ENCODE measurements at places on chromosomes 3 and 15.

DNA sequence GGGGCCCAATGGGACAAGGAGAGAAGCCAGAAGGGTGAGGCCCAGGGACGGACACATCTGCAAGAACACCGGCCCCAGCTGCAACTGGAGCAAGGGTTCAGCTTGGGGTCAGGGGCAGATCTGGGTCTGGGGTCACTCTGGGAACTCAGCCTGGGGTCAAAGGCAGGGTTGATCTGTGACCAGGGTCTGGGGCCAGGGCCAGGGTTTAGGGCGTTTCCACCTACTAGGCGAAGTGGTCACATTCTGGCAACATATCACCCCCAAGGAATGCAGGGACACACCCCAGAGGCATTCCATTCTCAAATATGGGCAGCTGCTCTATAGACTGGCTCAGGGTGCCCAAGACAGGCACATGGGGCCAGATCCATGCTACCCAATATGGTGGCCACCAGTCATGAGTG lies 9.0 kb downstream of the UROC1 start:
- DNase-seq = no peak

- DNase-seq = no peak
Observed at GRCh38 chr15:87689716-87690115, 566.8 kb downstream of the NTRK3 start.

DNA sequence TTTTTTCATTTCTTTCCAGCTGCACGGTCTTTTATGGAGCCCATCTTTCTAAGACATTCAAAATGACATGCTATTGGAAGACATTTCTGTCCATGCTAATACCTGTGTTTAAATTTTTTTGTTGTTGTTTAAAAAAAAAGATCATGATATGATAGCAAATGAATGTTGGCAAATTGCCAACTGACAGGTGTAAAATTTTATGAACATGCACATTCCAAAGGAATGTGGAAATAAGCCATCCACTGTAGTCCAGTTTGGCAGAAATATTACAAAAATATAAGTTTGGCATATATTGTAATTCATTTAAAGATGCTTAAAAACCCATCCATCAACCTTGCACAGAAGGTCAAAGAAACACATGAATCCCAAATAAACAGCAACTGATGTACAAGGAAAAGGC lies 75.6 kb upstream of the WNT5A start:
- DNase-seq = no peak

GRCh38 chr3:33071946-33072345 lies 25.0 kb downstream of the GLB1 start:
- no peak for DNase-seq

GRCh38 chr3:123688241-123688747 lies 103.4 kb upstream of the HACD2 start:
- no peak for DNase-seq

DNA sequence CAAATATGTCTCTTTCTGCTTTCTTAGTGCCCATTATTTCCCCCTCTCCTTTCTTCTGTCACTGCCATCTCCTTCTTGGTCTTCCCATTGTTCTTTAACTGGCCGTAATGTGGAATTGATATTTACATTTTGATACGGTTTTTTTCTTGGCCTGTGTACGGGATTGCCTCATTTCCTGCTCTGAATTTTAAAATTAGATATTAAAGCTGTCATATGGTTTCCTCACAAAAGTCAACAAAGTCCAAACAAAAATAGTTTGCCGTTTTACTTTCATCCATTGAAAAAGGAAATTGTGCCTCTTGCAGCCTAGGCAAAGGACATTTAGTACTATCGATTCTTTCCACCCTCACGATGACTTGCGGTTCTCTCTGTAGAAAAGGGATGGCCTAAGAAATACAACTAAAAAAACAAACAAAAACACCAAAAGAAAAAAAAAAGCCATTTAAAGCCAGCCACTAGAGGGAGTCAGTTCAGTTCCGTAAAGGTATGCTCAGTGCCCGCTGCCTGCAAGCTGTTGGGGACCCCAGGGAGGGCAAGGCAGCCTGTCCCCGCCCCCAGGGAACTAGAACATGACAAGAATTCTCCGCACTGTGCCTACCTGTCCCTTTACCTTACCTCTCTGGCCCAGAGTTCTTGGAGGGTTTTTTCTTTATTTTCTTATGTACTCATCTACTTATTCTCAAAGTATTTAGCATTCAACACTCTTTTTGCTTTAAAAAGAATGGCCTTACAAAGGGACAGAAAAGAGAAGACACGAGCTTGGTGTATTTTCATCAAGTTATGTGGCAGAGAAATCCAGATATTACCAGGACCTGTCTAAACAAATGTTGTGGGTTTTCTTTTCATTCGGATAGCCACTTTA lies 30.0 kb upstream of the NR2E3 start:
- peak; percentile 48 for DNase-seq

DNA sequence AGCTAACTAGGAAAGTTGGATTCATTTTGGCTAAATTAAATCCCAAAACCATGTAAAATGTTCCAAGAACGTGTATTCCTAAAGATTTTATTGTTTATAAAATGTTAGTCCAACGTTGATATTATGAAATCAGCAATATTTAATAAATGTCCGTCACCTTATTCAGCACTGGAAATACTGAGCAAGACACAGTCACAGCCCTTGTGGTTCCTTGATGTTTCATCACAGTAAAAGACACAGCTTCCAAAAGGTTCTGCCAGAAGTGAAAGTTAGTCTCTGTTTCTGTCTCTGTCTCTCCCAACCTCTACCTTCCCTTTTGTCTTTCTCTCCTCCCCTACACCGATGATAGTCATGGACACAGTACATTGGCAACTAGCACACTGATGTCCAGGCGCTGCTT lies 82.2 kb upstream of the BOC start:
- no peak for DNase-seq

DNA sequence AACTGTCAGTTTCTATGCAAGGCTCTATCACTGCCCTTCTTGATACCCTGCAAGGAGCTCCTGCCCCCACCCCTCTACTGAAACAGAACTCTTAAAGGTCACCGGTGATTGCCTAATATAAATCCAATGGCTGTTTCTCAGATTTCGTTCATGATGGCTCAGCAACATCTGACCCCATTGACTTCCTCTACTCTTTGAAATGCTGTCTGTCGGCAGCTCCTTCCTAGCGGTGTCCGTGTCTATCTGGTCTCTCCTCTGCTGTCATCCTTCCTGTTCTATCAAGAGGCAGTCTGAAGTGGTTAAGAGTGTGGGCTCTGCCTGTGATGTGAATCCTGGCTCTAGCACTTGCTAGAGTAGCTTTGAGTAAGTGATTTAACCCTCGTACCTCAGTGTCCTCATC lies 5.5 kb downstream of the TMEM266 start:
- no peak for DNase-seq

GRCh38 chr15:35043373-35044095 lies 41.6 kb downstream of the NANOGP8 start:
- DNase-seq = no peak

- DNase-seq = no peak
Observed at GRCh38 chr3:69426967-69427304, 41.0 kb upstream of the FRMD4B start.

DNA sequence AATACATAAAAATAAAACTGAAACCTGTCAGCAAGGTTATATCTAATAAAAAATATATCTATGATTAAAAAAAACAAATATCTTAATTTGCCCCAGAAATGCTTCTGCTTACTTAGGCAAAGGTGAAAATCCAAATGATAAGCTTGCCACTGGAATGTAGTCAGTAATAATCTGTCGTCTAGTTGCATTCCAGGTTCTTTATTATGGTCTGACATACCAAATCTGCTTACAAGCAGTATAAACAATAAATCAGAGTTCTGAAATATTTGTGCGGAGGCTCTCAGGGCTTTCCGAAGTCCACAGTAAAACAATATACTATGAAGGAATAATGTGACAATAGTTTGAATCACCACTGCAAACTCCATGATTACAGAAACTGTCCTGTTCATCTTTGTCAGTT lies 1133.5 kb downstream of the ROBO1 start:
- no peak for DNase-seq

GRCh38 chr3:44568561-44568960 lies 13.6 kb downstream of the ZKSCAN7 start:
- no peak for DNase-seq
